ENCODE measurements at places on chromosomes 7 and 10.
A peak's percentile ranks its signal among the peaks of the same experiment; 100 is the strongest.

DNA sequence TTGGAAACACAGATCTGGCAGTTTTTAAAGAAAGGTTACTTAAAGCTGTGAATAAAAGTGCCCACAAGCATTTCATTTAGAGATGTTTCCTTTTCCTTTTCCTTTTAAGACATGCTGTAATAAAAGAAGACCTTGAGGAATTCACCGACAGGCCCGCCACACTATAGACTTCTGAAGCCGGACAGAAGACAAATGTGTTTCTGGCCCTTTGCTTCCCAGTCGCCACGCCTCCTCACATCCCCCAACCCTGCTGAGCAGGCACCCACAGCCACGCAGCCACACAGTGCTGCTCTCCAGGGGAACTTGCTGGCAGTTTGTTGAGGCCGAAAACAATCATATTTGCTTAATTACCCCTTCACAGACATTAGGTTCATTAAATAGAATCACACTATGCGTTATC lies 83.4 kb downstream of the SLC25A13 start:
- DNase-seq: no peak

GRCh38 chr7:26141077-26141476 lies 10.9 kb upstream of the NFE2L3 start:
- no peak for DNase-seq

GRCh38 chr10:28892818-28893547 lies 215.7 kb downstream of the BAMBI start:
- DNase-seq: no peak

GRCh38 chr10:3265088-3265487 lies 92.5 kb upstream of the PITRM1 start:
- peak; percentile 11 for DNase-seq

DNA sequence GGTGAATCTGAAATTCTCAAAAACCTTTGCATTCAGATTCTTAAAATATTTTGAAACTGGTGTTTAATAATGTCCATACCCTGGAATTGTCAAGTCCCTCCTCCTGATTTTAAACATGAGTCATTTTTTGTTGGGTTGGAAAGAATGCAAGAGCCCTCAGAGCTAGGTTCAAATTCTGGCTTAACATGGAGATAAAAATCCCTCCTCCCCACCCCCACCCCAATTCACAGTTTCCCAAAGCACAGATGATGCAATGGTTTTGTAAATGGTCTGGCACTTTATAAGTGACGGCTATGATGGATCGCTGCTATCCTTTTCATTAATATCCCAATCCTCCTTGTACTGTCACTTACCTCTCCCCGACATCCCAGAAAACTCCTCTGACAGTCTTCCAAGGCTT lies 332.8 kb downstream of the PLXNA4 start:
- DNase-seq: no peak

DNA sequence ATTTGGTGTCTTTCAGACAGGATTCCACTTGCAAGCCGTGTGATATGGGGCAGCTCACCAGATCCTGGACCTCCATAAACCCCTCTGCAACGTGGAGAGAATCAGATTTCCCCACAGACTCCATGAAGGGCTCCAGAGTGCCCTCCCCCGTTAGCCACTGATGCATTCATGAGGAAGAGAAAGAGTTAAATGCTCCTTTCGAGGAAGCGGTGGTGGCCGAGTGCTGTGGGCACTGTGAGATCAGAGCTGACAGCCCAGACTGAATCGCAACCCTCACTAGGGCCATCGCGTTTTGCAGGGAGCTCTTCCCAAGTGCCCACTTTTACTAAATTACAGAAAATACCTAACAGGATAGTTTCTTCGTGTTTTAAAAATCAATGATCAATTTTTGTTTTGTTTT lies 226.3 kb upstream of the ZNF32 start:
- no peak for DNase-seq

GRCh38 chr7:112089551-112089950 lies 116.6 kb downstream of the DOCK4 start:
- no peak for DNase-seq

DNA sequence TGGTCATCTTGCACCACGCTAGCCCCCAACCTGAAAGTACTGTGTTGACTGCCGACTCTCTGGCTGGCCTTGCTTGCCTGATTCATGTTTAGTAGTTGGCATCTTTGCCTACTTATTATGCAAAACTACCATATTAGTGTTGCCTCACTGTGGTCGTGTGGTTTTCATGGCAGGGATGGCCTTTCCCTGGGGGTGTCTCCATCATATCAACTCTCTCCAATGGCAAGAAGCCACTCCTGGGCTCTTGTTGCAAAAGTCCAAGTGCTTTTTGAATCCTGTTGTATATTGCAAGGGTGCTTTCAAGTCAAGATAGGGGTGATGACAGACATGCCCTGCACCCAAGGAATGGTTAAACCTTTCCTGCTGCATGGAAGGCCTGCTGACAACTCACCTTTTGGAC lies 39.4 kb downstream of the ABLIM1 start:
- no peak for DNase-seq

DNA sequence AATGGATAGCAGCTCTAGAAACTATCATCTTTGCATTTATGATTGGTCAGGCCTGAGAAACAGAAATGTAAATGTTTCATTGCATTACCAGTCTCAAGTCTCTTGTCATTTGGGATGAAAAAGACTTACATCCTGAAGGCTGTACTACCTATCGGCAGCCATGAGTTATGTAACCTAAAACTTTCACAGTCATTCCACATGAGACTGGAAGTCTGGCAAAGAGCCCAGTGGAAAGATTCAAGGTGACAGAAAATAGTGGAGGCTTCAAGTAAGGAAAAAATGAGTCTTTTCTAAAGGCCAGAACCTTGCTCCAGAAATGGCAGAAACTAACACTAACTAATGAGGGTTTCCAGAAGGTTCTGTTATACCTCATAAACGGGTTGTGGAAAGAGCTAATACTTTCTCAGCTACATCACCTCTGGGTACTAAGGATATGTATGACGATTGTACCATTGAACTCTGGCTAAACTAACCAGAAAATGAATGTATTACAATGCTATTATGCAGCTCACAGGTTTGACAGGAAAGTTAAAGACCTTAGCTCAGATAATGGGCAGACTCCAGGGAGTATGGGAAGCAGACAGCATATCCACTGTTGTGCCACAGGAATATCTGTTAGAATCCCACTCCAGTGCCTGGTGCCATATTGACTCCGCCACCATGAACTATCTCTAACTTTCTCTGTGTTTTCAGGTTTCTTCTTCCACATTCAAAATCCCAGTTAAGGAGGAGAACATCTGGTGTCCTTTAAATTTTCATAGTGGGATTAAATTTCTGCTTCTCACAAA lies 41.7 kb upstream of the DYNC1I1 start:
- DNase-seq: no peak

- no peak for DNase-seq
These were observed 13.9 kb downstream of the TAS2R60 start for GRCh38 chr7:143456992-143457793.

DNA sequence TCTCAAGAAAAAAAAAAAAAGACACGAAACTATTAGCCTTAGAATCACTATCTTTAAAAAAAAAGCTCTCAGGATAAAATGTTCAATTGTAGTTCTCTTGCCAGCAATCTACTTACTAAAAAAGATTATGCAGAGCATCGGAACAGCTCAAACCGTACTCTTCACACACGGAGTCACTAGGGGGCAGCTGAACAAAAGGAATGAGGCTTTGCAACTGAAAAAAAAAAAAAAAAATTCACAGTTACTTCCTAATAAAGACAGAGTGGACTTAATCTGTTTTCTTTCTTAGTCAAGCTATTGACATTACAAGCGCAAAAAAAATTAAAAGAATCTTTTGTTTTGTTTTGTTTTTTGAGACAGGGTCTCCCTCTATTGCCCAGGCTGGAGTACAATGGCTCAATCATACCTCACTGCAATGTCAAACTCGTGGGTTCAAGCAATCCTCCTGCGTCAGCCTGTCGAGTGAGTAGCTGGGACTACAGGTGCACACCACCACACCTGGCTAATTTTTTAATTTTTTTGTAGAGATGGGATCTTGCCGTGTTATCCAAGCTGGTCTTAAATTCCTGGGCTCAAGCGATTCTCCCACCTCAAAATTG lies 11.5 kb downstream of the PMS2 start:
- DNase-seq: peak; percentile 79
